ENCODE measurements at places on chromosomes 13 and 19.
A peak's percentile ranks its signal among the peaks of the same experiment; 100 is the strongest.

DNA sequence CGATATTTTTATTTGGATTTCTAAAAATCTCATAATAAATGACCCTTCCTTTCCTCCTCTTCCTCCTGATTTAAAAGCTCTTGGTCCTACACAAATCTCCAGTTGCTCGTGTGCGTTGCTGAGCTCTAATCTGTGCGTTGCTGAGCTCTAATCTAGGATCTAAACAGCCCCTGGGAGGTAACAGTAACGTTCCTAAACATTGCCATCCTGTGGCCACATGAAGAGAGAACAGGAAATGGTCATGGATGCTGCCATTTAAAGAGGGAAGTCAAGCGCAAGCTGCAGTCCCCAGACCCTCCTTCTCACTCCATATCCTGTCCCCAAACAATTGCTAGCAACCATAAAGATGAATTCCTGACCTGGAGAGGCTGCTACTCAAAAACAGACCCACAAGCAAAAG, 170.8 kb downstream of the NUFIP1 start:
- H3K27ac ChIP-seq = no peak overlapping the region
- no peak overlapping the region for H3K4me3 ChIP-seq
- H3K36me3 ChIP-seq = no peaks in the 10 kb centered on the region
- peaks cover 52% of the 10 kb centered on the region for H3K4me1 ChIP-seq
- no peak for DNase-seq

GRCh38 chr13:114004420-114005205, 30.7 kb upstream of the C13orf46 start:
- peak overlapping the region; percentile 55 for H3K27ac ChIP-seq
- H3K27me3 ChIP-seq = no peaks in the 10 kb centered on the region
- peaks cover 7% of the 10 kb centered on the region for H3K4me1 ChIP-seq
- DNase-seq = peak; percentile 65

- peaks cover 5% of the 10 kb centered on the region for H3K4me1 ChIP-seq
- no peak overlapping the region for H3K27ac ChIP-seq
- no peak for DNase-seq
- no peaks in the 10 kb centered on the region for H3K27me3 ChIP-seq
- no peaks in the 10 kb centered on the region for H3K36me3 ChIP-seq
These were observed 1556.8 kb upstream of the MIR17HG start for GRCh38 chr13:89790696-89791095.

DNA sequence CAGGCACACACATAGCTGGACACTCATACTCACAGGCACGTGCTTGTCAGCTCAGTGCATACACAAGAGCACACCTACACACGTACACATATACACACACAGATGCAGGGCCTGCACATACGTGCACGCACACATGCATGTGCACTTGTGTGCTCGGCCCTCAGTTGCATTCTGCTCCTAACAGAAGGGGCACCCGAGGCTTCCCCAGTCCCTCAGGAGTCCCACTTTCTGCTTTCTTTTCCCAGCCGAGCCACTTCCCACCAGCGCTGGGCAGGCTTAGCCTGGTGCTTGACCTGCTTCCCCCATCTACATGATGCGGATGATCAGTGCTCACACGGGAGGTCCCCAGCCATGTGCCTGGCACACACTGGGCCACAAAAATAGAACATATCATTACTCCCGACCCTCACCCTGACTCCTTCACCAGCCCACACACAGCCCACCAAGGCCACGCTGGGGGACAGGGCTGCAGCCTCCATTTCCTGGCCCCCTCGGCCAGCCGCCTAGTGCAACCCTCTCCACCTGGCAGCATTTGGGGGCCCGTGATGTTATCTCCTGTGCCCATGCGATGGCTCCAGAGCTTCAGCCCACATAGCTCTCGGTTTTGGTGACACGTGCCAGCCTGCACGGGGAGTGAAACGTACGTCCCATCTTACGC, 125.2 kb upstream of the SPACA7 start:
- no peak for DNase-seq
- no peaks in the 10 kb centered on the region for H3K36me3 ChIP-seq
- no peak overlapping the region for H3K4me3 ChIP-seq
- peaks cover 7% of the 10 kb centered on the region for H3K27me3 ChIP-seq
- H3K27ac ChIP-seq = no peak overlapping the region

DNA sequence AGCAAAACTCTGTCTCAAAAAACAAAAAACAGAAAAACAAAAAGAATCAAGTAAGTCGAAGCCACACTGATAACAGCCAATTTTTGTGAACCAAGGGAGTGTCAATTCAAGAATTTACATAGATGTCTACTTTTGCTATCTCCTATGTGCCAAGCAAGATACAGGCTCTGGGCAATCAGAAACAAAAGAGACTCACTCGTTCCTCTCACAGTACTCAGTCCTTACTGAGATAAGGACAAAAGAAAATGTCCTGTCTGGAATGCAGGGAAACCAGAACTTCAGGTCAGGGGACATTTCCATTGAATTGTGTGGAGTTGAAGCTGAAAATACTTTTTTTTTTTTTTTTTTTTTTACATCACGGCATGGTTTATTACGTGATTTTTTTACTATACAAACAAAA, 53.0 kb downstream of the NLRP12 start:
- no peak overlapping the region for H3K27ac ChIP-seq
- no peaks in the 10 kb centered on the region for H3K36me3 ChIP-seq
- DNase-seq = no peak
- H3K4me1 ChIP-seq = peaks cover 2% of the 10 kb centered on the region
- H3K27me3 ChIP-seq = peaks cover 2% of the 10 kb centered on the region

DNA sequence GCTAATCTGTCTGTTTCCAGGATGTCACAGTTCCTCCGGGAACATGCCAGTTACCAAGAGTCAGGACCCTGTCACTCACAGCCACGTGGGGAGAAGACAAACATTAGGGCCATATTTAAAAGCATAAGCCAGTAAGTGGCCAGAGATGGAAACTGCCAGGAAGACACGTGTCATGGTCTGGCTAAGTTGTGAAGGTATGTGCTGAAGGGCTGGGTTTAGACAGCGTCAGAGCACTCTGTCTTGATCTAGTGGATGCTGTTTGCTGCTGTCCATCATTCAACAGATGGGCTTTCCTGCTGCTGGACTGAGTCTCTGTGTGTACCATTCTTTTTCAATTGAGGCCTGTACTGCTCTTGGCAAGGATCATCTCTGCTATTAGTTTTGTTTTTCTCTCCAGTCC, 128.6 kb downstream of the HS6ST3 start:
- no peak overlapping the region for H3K4me3 ChIP-seq
- H3K27ac ChIP-seq = no peak overlapping the region
- H3K4me1 ChIP-seq = no peaks in the 10 kb centered on the region
- no peaks in the 10 kb centered on the region for H3K36me3 ChIP-seq
- H3K27me3 ChIP-seq = peaks cover 6% of the 10 kb centered on the region

DNA sequence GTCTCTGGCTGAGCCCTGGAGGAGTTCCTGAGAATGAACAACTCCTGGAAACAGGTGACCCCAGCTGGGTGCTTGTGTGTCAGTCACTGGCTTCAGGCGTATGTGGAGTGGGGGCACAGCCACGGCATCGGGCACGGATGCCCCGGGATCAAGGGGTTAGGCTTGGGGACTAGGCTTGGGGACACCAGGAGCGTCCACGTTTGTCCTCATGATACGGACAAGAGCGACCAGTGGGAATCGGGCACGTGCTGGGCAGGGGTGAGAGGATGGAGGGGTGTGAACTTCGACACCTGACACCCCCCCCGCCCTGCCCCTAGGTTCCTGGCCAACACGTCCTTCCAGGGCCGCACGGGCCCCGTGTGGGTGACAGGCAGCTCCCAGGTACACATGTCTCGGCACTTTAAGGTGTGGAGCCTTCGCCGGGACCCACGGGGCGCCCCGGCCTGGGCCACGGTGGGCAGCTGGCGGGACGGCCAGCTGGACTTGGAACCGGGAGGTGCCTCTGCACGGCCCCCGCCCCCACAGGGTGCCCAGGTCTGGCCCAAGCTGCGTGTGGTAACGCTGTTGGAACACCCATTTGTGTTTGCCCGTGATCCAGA, 4.1 kb downstream of the GRIN3B start:
- peaks cover 7% of the 10 kb centered on the region for H3K27me3 ChIP-seq
- H3K4me3 ChIP-seq = no peak overlapping the region
- no peak overlapping the region for H3K27ac ChIP-seq
- H3K36me3 ChIP-seq = peaks cover 3% of the 10 kb centered on the region
- no peak for DNase-seq
- no peaks in the 10 kb centered on the region for H3K4me1 ChIP-seq

DNA sequence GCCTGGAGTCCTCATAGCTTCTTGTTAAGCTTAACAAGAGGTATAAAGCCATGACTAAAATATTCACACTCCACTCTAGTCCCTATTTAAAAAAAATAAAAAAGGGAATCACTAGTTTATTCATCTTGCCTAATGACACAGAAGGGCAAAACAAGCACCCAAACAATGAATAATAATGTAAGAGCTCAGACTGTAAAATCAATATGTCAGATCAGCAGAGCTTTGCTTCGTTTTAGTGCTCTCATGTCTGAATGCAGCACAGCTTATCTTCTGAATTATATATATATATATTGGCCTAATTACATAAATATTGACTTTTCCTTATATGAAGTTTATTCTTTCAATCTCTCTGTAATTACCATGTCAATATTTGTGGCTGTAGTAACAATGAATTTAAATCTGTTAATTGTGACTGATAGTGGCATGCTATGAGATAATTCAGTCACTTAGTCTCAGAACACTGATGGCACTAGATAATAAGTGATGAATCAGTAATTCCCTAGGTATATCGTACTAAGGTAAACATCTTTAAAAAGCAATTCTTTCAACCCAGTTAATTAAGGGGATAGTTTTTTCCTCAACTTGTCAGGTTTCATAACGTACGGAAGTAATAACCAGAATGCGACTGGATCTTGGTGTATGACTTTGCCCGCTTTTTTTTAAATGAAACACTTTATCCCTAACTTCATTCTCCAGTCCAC, 361.9 kb upstream of the GPC6 start:
- peaks cover 34% of the 10 kb centered on the region for H3K27me3 ChIP-seq
- DNase-seq = no peak
- H3K4me3 ChIP-seq = no peak overlapping the region

DNA sequence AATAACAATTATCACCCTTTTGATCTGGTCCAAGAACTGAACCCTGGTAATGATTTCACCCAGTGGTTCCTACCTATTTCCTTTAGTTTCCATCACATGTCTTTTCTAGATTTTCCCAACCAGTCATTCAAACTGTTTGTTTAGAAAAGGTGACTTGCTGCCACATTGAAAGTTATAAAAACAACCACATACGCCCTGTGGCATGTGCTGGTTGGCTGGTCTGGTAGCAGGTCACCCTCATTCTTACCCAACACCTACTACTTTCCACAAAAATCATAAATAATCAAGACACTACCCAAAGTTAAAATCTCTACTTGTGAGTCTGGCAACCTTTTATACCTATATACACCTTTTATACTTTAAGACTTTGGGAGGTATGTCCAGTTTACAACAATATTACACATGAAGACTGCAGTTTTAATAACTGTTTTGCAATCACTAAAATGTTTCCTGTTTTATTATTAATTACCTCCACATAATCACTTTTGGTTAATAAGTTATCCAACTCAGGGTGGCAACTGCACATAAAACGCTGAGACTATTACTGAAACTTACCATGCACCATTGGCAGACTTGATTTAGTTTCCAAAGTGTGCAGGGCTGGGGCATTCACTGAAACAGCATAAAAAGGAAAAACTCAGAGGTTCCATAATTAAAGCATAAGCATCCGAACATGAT, 38.9 kb downstream of the DZIP1 start:
- no peaks in the 10 kb centered on the region for H3K27me3 ChIP-seq
- no peak overlapping the region for H3K27ac ChIP-seq
- H3K36me3 ChIP-seq = peaks cover 30% of the 10 kb centered on the region
- no peak for DNase-seq

- no peak overlapping the region for H3K27ac ChIP-seq
- H3K4me3 ChIP-seq = no peak overlapping the region
- peaks cover 12% of the 10 kb centered on the region for H3K27me3 ChIP-seq
- no peaks in the 10 kb centered on the region for H3K36me3 ChIP-seq
These were observed 1.8 kb upstream of the RUBCNL start for GRCh38 chr13:46388846-46389245.

- DNase-seq = no peak
- no peaks in the 10 kb centered on the region for H3K36me3 ChIP-seq
- no peak overlapping the region for H3K27ac ChIP-seq
These were observed 35.8 kb upstream of the TM9SF2 start for GRCh38 chr13:99465454-99465853.

- H3K4me1 ChIP-seq = no peaks in the 10 kb centered on the region
- no peaks in the 10 kb centered on the region for H3K36me3 ChIP-seq
- H3K27me3 ChIP-seq = peaks cover 5% of the 10 kb centered on the region
- no peak for DNase-seq
These were observed 123.9 kb downstream of the SLC7A1 start for GRCh38 chr13:29471551-29471950.

- peaks cover 45% of the 10 kb centered on the region for H3K4me1 ChIP-seq
- DNase-seq = no peak
- no peaks in the 10 kb centered on the region for H3K27me3 ChIP-seq
- peaks cover 23% of the 10 kb centered on the region for H3K36me3 ChIP-seq
- H3K27ac ChIP-seq = peak overlapping the region; percentile 79
These were observed 2.5 kb upstream of the EEF2 start for GRCh38 chr19:3987619-3988371.

GRCh38 chr13:112943309-112944125, 25.5 kb upstream of the MCF2L start:
- H3K27ac ChIP-seq = peak overlapping the region; percentile 61
- no peak for DNase-seq
- peak overlapping the region; percentile 79 for H3K4me3 ChIP-seq

DNA sequence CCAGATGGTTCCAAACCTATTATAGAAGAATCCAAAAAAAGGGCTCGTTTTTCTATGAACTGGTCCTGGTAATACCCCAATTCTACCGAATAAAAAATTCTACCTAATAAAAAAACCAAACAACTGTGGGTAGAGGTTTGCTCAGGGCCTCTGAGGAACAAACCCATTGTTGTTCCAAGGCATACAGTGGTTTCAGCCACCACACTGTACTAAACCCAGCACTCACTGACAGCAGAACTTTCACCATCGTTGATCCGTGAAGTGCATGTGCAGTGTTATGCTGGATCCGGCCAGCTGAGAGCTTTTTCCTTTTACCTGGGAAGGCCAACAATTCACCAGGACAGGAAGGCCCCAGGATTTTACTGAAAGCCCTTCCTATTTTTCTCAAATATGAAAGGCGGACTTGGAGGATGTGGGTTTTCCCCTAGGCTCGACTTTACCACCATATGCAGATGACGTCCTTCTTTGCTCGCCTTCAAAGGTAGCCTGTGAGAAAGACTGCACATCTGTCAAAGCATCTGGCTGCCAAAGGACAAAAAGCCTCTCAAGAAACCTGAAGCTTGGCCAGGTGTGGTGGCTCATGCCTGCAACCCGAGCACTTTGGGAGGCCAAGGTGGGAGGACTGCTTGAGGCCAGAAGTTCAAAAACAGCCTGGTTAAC, 7.2 kb upstream of the PABPC3 start:
- no peak for DNase-seq
- H3K27ac ChIP-seq = no peak overlapping the region

DNA sequence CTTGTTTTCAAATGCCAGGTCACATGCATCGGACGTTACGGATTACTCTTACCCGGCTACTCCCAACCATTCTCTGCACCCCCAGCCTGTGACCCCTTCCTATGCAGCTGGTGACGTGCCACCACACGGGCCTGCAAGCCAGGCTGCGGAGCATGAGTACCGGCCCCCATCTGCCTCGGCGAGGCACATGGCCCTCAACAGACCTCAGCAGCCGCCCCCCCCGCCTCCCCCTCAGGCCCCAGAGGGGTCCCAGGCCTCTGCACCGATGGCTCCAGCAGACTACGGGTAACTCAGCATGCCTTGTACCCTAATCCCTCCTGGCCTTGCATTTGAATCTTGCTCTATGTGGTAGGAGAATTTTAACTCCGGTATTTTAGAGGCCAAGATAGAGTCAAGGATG, 79.5 kb downstream of the GPR12 start:
- H3K4me3 ChIP-seq = peak overlapping the region; percentile 64
- peak overlapping the region; percentile 96 for H3K27ac ChIP-seq
- H3K4me1 ChIP-seq = peaks cover 36% of the 10 kb centered on the region
- no peaks in the 10 kb centered on the region for H3K27me3 ChIP-seq
- no peak for DNase-seq
- H3K36me3 ChIP-seq = peaks cover 22% of the 10 kb centered on the region

All from chondrocyte (in vitro differentiated cells).